ENCODE measurements at places on chromosomes 6 and 20.
A peak's percentile ranks its signal among the peaks of the same experiment; 100 is the strongest.

- DNase-seq = no peak
These were observed 156.4 kb downstream of the CD83 start for GRCh38 chr6:14274016-14274415.

GRCh38 chr6:126600258-126600916, 260.5 kb downstream of the CENPW start:
- DNase-seq = no peak

GRCh38 chr6:141041596-141042087, 1091.1 kb upstream of the GJE1 start:
- no peak for DNase-seq

DNA sequence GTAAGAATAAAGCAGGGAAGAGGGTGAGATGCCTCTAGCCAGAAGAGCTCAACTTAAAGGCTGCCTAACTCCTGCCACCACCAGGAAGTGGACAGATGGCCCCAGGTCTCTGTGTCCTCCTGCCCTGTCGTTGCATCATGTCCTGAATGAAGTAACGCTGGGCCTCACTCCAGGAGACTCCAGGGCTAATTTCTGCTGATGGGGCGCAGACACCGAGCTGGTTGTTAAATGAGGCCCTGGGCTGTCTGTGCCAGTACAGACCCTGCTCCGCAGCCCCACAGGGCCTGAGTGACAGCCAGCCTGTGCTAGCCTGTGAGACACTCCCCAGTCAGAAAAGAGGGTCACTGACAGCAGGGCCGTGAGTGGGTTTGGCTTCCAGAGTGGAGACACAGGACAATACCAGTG, 6.5 kb downstream of the IP6K3 start:
- DNase-seq = no peak

DNA sequence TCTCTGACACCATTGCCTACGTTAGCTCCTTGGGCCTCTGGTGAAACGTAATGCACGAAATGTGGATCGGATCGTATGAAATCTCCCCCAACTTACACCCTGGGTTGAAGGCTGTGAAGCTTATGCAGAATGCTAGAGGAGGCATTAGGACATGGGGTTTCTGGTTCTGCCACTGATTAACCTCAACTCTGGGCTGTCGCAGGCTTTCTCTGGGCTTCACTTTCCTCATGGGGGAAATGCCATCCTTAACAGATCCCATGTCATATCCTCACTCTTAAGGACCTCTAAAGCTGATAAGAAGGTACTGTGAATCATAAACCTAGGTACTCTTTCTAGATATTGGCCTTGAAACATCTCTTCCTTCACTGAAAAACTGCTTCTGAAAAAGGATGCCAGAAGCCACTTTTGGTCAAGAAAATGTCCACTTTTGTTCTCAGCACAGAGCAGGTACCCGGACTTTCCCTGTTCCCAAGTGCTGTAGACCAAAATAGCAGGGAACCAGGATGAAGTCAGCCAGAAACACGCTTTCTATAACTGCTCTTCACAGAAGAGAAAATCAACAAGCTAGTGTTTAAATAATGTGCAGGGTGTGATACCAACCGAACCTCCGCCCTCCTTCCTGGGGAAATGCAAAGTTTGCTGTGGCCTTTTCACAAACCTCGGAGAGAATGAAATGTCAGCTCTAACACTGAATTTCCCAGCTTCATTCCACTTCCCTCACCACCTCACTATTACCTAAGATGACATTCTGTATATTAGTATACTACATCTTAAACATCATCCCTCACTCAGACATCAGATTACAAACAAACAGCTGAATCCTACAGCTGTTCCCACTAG, 118.9 kb downstream of the BACH2 start:
- no peak for DNase-seq

DNA sequence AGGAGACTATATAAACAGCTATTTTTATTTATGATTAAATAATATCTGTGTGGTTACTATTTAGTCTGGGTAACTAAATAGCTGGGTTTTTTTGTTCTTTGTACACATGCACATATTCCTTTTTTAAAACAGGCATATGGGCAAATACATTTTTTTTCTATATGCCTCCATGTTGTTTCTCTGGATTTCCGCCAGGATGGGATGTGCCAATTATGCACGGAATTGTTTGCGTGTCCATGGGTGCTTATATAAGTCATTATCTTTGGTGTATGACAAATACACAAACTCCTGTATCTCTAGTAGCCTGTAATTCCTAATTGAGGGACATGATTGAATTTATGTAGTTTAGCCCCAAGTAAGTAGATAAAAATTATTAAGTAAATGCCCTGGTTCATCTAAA, 226.9 kb downstream of the BCKDHB start:
- DNase-seq = no peak

DNA sequence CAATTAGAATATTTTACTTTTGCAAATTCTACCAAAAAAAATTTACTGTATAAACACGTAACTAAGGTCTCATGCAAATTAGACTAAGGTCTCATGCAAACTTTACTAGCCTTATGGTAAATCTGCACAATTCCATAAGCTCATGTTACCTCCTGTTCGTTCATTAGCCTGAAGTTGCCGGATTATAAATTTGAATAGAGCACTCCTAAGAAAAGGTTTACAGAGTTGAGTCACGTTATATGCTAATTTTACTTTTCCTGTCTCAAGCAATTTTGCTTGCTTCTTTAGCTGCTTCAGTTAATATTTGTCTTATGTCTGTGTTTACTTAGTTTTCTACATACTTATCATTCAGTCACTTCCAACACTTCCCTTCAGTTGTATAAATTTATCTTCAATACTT, 1434.0 kb upstream of the EYS start:
- no peak for DNase-seq

- DNase-seq = peak; percentile 54
These were observed 30.5 kb downstream of the CNKSR3 start for GRCh38 chr6:154479771-154480639.

GRCh38 chr20:34530342-34530741, 14.1 kb downstream of the DYNLRB1 start:
- DNase-seq = no peak

DNA sequence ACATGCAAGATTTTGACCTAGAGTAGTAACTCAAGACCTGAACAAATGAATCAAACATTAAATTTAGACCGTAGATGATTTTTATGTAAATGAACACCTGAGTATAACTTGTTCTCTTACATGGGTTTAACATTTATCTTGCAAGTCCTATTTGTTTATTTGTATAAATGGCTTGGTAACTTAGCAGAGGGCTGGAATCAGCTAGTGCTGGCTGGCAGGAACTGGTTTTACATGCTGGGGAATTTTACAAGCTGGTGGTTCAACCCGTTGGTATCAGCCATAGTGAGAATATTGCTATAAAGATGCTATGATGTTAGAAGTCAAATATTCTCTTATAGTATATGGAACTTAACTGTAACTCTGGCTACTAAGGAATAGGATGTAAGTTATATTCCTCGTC, 8.9 kb downstream of the SLC22A2 start:
- DNase-seq = no peak

DNA sequence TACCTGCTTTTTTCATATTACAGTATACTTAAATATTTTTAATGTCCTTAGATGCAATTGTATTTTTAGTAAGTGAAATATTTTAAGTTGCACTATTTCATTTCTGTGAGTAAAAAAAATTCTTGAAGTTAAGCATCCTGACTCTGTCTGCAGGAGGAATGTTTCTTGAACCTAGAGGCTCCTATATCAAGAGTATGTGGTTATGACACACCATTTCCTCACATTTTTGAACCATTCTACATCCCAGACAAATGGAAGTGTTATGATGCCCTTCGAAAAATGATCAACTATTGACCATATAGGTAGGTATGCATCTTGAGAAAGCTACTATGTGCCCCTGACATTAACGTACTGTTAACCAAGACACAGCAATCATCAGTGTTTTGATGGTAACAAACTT, 237.0 kb downstream of the BCKDHB start:
- no peak for DNase-seq

DNA sequence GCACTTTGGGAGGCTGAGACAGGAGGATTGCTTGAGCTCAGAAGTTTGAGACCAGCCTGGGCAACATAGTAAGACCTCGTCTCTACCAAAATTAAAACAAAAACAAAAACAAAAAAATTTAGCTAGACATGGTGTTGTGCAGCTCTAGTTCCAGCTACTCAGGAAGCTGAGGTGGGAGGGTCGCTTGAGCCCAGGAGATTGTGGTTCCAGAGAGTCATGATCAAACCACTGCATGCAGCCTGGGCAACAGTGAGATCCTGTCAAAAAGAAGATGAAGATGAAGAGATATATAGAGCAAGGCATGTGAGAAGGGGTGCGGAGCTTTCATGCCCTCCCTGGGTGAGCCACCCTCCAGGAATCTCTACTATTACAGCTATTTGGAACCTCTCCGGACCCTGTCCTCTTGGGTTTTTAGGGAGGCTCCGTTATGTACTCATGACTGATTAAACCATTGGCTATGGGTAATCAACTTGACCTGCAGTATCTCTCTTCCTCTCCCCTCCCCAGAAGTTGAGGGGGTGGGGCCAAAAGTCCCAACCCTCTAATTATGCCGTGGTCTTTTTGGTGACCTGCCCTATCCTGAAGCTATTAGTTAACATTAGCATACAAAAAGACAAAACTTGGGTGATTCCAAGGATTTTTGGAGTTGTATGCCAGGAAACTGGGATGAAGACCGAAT, 9.0 kb downstream of the POLH start:
- no peak for DNase-seq

DNA sequence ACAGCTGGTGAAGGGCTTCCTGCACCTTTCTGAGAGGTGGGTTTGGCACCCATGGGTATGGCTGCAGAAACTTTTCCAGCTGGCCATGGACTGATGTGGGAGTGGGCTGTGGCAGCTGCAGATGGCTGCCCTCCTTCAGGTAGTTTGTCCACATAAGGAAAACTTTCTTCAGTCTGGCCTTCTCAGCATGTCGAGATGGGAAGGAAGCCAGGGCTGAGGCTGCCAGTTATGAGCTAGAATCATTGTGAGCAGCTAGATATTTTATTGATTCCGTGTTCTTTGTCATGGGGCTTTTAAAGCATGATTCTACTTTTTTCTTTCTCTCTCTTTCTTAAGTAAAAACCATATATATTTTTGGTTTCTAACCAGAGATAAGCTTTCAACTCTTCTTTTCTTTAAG, 16.6 kb downstream of the NKX2-4 start:
- no peak for DNase-seq

- no peak for DNase-seq
These were observed 53.8 kb downstream of the PKIB start for GRCh38 chr6:122663981-122664380.

DNA sequence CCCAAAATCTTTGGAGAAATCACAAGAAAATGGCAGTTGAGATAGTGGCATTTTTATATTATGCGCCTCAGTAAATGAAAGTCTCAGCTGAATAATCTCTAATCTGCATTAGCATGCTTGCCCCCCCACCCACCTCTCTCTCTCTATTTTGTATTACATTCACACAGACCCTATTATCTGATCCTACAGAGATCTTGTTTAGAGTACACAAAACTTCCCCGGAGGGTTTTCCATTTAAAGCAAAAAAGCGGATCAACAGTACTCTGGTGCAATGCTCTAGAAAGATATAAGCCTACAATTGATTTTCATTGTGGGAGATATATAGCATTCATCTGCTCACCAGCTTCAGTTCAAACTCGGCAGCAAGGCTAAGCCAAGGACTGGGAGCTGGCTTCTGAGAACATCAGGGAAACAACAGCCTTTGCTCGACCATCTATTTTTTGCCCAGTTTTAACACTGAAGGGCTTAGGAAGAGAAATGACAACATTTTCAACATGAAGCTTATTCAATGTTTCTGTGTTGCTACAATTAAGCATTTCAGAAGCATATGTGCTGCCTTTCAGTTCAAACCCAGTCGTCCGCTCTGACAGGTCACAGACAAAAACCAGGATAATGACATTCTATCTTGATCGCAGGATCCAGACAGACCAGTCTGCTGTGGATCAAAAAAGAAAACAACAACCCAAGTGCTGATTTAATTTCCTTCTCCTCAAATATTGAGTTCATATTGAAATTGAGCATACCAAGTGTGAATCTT, 137.6 kb upstream of the ATXN1 start:
- DNase-seq = no peak

DNA sequence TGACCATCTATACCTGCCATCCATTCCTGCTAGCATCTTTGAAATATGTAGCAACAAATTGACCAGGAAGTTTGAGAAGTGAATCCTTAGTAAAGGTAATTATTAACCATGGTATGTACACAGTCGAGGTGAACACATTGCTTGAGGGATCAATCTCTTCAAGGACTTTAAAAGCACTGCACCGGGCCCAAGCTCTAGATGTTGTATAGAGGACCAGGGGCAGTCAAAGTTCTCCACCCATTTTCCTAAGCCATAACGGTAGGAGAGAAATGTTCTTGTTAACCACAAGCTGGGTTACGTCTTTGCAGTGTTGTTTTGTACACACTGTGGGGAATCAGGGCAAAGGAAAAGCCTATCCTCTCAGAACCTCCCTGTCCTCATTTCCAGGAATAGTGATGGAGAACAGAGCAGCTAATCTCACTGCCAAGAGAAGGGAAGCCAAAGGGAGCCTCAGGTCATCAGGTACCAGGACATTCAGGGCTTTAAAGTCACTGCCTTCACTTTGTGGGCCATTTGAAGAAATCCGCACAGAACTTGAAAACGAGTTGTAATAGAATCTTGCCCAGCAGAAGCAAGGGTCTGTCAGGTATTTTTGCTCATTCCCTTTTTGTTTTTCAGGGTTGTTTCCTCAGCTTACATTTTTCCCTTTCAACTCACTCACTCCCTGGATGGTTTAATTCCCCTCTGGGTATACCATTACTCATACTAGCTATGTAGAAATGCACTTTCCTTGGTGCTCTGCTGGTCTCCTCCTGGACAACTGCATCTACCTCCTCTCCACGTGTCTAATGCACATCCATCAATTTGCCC, 5.3 kb upstream of the PM20D2 start:
- DNase-seq = no peak

GRCh38 chr6:1619673-1620503, 10.2 kb downstream of the FOXC1 start:
- DNase-seq = no peak

DNA sequence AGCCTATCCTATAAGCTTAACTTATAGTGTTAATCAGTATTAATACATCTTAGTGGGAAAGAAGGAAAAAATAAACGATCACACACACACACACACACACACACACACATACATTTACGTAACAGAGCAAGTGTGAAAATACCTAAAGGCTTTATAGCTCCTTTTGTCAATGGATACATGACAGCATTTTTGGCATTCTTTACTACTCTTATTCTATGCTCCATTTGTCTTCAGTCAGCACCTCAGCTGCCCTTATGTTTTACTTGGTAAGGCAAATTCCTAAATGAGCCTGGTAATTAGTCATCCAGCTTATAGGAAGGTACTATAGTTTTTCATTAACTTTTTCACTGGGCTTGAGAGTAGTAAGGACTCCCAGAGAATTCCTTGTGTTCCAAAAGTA, 25.1 kb upstream of the SLC17A3 start:
- DNase-seq = no peak
